Stimulated activated CD4-positive, alpha-beta T cell treated with anti-CD3 and anti-CD28 coated beads, Interleukin-4, amount 100 ng/mL, for 1 hour (primary cell): ENCODE measurements at places on chromosomes 1 and 21.
A peak's percentile ranks its signal among the peaks of the same experiment; 100 is the strongest.

GRCh38 chr1:160560045-160560705 lies 19.1 kb downstream of the CD84 start:
- DNase-seq: no peak

DNA sequence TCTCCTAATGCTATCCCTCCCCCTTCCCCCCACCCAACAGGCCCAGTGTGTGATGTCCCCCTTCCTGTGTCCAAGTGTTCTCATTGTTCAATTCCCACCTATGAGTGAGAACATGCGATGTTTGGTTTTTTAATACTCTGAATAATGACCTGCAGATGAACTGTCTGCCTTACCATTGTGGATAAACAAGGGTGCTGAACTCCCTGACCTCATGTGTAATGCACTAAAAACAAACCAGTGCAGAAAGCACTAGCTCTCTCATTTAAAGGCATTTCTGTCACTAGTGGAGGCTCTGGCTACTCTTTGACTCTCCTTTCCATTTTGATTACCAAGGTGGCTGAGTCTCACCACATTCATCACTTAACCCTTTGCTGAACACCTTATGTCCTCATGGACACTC lies 23.1 kb upstream of the TRAF3IP3 start:
- DNase-seq: no peak

- no peak for DNase-seq
These were observed 55.5 kb upstream of the ABCG1 start for GRCh38 chr21:42163511-42163863.

DNA sequence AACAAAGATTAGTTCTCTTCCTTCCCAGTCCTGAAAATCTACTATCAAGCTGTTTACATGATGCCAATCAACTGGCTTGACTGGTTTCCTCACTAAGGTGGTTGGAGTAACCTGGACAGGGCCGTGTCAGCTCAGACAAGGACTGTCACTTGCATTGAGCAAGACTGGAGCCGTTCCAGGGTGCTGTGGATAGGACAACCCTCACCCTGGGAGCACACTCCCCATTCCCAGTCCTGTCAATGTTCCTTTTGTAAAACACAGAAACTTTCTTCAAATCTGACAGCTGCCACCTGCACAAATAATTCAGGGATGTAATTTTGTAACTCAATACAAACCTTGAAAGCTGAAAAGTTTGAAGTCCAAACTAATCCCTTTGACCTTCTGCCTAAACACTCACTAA lies 31.4 kb downstream of the PLPP3 start:
- no peak for DNase-seq

- DNase-seq: no peak
These were observed 919 bp downstream of the SLAMF6 start for GRCh38 chr1:160522136-160522535.

- no peak for DNase-seq
These were observed 4.8 kb downstream of the ZNF672 start for GRCh38 chr1:248842781-248843331.

DNA sequence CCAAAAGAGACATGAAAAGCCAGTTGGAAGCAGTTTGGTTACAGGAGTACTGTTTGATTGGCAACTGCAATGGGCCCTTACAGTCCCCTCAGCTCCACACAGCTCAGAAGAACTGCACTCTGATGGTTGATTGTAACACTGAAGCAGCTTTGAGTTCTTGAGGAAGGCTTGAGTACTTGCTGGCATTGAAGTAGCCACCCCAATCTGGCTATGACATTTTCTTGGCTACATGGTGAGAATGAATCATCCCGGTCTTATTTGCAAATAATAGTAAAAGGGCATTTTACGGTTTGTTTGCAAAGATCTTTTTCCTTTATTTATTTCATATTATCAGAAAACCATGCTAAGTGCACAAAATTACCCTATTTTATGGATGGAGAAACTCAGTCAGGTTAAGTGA lies 159.7 kb upstream of the BEND5 start:
- DNase-seq: no peak

DNA sequence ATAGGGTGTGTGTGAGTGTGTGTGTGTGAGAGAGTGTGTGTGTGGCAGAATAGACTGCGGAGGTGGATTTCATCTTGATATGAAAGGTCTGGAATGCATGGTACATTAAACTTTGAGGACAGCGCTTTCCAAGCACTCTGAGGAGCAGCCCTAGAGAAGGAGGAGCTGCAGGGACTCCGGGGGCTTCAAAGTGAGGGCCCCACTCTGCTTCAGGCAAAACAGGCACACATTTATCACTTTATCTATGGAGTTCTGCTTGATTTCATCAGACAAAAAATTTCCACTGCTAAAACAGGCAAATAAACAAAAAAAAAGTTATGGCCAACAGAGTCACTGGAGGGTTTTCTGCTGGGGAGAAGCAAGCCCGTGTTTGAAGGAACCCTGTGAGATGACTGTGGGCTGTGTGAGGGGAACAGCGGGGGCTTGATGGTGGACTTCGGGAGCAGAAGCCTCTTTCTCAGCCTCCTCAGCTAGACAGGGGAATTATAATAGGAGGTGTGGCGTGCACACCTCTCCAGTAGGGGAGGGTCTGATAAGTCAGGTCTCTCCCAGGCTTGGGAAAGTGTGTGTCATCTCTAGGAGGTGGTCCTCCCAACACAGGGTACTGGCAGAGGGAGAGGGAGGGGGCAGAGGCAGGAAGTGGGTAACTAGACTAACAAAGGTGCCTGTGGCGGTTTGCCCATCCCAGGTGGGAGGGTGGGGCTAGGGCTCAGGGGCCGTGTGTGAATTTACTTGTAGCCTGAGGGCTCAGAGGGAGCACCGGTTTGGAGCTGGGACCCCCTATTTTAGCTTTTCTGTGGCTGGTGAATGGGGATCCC lies 18.3 kb upstream of the HDAC1 start:
- peak; percentile 74 for DNase-seq

DNA sequence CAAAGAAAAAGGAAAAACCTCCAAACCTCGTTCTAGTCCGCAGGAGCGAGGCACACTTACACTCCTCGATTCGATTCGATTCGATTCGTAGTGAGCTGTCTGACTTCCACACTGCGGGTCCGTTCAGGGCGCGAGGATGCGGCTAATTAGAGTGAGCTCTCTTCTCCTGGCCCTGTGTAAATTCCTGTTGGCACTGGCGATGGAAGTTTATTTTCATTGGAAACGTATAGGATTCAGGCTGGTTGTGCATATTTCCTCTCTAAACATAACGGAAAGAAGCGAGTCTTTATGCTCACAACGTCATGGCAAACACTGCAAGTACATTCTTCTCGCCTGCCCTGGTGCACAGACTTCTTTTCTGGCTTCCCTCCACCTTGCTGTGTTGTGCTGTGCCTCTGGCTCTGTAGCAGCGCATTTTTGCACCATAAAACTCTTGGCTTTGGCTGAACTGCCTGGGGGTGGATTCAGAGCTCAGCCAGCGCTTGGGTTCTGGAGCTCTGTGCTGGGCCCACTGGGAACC lies 2.7 kb downstream of the HUNK start:
- no peak for DNase-seq

DNA sequence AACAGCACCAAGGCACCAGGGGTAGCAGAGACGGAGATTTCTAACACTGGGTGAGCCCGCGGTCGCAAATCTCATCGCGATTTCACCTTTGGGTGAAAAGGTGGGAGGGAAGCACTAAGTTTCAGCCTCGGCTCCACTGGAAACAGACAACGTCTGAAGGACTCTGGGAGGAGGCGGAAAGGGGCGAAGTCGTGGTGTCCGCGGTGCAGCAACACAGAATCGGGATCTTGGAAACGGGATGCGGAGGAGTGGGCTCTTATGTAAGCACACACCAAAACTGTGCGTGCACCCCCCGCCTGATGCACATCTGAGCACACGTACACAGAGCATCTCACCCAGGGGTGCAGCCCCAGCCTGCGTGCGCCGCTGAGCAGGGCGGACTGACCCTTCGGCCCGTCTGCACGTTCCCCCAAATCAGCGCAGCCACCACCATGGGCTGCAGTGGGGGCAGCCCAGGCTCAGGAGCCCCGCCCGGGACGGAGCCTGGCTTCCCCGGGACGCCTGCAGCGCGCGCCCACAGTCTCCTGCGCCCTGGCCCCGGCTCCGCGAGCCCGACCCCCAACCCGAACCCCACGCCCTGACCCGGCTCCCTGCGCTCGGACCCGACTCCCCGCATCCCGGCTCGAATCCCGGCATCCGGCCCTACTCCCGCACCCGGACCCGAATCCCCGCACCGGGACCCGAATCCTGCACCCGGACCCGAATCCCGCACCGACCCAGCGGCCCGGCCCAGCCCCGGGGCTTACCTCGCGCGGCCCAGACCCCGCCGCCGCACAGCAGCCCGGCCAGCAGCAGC lies 670 bp downstream of the CLSTN1 start:
- peak; percentile 32 for DNase-seq

- DNase-seq: no peak
These were observed 24.3 kb downstream of the WNT2B start for GRCh38 chr1:112533029-112533428.

GRCh38 chr1:168933141-168933805 lies 173.2 kb upstream of the ATP1B1 start:
- DNase-seq: no peak

- no peak for DNase-seq
These were observed 55.7 kb downstream of the HLCS start for GRCh38 chr21:36910581-36911307.

GRCh38 chr1:33455539-33456501 lies 16.6 kb upstream of the ZSCAN20 start:
- DNase-seq: no peak

DNA sequence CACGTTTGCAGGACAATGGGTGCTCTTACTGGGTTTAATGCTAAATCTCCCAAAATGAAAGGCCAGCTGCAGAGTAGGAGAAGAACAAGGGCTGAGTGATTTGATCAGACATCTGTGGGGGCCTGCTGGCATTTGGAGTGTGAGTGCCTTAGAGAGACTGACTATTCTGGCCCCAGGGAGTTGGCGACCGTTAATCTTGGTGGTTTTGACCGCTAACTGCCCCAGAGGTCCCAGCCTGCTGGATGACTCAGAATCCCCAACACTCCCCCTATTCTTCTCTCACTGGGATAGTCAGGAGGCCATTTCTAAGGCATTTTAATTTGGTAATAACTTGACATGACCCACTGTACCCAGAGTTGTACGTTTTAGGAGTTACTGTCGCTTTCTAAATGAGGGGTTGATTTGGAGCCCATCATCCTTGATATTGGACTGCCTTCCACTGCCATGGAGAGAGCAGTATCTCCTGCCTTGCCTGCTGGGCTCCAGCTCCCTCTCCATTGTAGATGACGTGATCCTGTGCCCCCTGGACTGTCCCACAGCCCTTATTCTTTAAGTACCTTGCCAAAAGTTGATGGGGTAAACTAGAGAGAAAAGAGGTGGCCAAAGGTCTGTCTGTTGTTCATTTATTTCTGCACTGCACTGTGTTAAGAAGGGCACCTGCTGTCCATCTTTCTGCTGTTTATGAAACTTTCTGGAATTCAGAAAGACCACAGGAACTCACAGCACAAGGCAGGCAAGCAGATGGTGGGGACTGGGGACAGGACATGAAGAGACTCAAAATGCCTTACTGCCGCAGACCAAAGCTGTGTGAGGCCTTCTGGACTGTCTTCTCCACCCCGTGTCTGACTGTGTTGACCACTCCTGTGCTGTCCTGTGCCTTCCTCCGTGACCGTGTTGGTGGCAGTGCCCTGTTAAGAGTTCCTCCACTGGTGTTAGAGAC lies 98.2 kb upstream of the ARTN start:
- DNase-seq: no peak

- DNase-seq: no peak
These were observed at the start of gene ADAM30 for GRCh38 chr1:119896303-119896702. Gene ADAM30, minus strand, starts transcription at chr1:119896515. Its CDS starts 179 bp downstream, at chr1:119896336.

GRCh38 chr1:173420330-173420806 lies 56.8 kb upstream of the PRDX6 start:
- DNase-seq: peak; percentile 26

GRCh38 chr1:145858238-145858900 lies 512 bp downstream of the PIAS3 start:
- peak; percentile 69 for DNase-seq

DNA sequence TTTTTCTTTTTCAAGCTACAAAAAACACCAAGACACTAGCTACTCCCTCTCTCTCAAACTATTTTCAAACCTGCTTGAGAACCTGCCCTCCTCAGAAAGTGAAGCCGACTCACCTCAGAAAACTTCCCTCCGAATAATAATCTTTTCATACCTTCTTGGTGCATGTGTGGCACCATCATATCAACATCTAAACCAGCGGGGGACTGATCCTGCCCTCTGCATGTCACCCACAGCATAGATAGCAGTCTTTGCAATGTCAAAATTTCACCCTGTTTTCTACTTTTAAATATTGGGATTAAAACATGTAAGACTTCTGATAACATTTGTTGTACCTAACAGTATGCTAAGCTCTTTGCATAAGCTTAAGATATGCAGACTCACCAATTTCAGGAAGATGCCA lies 1260.3 kb downstream of the PLA2G4A start:
- DNase-seq: no peak

DNA sequence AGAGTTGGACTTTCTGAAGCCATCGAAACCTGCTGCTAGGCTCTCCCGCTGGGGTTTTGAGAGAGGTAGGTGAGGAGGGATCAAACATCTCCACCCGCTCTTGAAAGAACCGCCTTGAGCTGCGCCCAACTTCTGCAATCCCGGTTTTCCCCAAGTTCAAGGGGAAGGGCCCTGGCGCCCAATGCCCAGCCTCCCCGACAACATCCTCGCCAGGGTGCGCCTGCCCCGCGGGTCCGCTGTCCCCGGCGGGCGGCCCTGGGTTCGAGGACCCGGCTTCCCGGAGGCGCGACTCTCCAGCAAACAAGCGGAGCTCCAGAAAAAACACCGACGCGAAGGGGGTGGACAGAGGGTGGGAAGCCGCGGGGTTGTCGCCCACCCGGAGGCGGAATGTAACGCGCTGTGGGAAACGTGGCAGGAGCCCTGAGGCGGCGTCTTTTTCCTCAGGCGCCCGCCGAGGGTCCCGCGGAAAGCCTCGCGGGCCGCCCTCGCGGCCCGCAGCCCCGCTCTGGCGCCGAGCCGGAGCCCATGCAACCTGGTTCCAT lies 607 bp downstream of the BTG3 start:
- DNase-seq: peak; percentile 34

DNA sequence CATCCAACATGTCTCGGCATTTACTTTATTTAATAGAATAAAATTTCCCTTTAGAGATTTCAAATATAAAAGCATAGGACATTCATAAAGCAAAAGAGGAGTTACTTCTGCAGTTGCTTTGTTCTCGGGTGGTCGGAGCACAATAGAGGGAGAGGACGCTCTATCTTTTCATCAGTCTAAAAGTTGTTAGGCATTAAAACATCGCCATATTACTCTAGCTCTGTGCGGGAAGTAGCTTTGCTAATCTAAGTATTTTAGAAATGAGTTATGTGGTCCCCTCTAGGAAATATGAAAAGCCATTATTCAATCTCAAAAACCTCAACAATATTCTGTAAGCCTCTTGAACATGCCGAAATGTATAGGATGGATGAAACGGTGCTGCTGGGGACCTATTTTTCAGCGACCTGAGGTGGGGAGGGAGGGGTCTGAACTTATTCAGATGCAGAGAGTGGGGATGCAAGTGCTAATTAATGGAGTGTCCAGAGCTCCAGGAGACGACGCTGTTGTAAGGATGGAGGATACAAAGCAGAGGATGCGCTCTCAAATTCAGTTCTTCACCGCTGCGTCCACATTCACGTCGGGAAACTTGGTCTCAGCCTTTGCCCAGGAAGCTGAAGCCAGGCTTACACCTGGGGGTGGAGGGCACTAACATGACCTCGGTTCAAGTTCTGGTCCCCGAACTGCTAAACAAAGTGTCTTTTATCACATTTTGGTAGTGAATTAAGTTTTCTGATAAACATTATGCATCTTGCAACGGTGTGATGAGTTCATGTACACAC lies 6.3 kb downstream of the CDKN2C start:
- DNase-seq: no peak

GRCh38 chr1:204578867-204579664 lies 62.9 kb downstream of the MDM4 start:
- peak; percentile 28 for DNase-seq
